DMS153 (cell line): ENCODE measurements at places on chromosomes 7 and 10.

GRCh38 chr10:1643161-1643907 is 94.0 kb downstream of the ADARB2 start:
- no peak for DNase-seq

GRCh38 chr10:1274111-1274661 is 218.0 kb downstream of the WDR37 start:
- no peak for DNase-seq

DNA sequence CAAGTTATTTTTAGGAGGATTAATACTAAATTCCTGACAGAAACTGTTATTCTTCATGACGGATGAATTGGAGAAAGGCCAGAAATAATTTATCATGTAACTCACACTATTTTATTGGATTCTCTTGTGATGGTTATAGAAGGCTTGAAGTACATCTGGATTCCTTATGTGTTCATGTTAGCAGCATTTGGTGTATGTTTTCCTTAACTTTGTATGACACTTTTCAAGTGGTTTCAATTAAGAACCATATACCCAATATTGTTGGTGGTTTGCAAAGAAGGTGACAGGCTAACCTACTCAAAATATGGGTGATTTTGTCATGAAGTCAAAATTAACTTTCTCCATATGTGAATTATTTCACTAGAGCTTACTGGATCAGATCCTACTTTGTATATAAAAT is 532.2 kb upstream of the CNTNAP2 start:
- no peak for DNase-seq

DNA sequence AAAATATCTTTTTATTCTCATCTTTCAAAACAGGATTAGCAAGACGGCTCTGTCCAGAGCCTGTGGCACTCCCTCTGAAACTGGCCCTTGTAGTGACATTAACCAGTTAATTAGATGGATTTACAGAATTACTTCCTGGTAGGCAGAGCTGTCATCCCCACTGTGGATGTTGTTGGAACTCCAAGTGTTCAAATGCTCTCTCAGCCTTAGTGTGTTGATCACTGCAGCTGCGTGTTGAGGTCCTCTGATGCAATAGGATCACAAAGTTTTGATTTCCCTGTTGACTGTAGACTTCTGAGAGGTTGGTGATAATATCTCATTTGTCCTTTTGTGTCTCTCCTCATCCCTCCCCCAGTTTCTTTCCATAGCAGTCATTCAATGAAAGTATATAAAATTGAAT is 117.3 kb upstream of the CDK6 start:
- DNase-seq, result peak; percentile 40

DNA sequence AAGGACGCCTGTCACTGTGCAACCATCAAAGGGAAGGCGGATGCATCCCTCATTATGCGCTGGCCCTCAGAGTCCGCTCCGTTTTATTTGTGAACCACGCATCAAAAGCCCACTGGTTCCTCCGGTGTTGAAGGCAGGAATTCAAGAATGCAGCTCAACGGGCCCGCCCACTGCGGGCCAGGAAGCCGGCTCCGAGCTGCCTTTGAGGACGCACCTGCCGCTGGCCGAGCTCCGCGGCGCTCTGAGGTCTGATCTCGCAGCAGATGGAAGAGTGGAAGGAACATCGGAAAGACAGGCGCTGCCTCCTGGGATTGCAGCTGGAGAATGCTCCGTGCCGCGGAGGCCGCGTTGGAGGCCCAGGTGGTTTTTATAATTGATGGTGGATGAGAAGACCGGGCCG is 56.9 kb upstream of the ADGRA1 start:
- DNase-seq, result peak; percentile 25

GRCh38 chr7:100694098-100694745 is at the start of gene GIGYF1:
Gene GIGYF1, minus strand, starts transcription at chr7:100694250. Its CDS starts 6,012 bp downstream, at chr7:100688238.
- DNase-seq, result no peak

DNA sequence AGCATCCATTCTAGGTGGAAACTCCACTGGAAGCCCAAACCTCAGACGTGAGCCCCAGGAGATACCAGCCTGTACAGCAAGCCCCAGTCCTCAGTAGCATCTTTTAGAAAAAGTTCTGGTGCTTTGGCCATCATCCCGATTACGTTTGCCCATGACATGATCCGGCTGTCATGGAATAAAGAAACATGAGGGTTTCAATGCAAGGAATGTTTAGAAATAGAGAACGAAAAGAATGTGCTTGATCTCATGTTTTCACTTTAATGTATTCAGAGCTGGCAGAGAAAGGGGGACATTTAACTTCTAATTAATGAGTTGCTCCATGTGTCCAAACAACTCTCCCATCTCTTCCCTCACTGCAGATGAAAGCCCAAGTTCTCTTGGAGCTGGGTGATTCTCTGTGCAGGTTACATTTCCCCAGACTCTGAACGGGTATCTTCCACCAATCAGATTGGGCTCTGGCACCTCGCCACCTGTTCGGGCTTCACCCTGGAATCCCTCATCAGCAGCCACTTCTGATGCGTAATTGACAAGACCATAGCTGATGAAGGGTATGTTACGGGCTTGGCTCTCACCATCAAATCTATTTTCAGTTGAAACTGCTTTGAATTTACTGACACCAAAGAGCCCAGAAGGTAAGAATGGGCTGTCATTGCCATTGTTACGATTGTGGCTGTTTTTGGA is 165.3 kb downstream of the PLXNA4 start:
- DNase-seq, result no peak
